ENCODE measurements at places on chromosomes 4 and X.
A peak's percentile ranks its signal among the peaks of the same experiment; 100 is the strongest.

- no peak for DNase-seq
Measured at GRCh38 chr4:116632269-116632668, 453.1 kb downstream of the TRAM1L1 start.

GRCh38 chrX:103157496-103158316 is 57.2 kb upstream of the BEX4 start:
- peak; percentile 0 for DNase-seq

DNA sequence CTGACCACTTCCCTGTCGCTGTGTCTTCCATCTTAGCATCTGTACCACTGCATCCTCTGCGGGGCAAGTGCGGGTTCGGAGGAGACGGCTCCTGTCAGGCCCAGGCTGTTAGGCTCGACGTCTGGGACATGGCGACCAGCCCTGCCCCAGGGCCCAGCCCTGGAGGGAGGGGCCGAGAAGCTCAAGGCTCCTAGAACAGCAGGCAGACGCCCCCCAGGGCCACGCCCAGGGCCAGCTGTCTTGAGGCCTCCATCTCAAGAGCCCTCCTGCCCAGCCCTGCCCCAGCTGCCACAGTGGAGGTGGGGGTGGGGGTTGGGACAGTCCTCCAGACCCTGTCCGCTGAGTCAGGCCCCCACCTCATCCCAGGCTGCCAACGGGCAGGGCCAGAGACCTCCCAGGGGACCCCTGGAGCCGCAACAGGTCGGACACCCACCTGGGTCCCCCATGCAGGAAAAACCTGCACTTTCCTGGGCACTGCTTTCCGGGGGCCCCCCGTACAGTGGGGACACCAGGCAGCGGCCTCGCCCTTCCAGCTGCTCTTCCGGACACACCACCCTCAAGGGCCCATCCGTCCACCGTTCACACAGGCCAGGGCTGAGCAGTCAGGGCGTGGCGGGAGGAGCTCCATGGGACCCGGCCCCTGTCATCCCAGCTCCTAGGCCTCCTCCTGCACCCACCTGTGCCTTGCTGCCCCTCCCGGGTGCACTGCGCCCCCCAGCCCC is 83.1 kb downstream of the FAM53A start:
- DNase-seq: no peak

DNA sequence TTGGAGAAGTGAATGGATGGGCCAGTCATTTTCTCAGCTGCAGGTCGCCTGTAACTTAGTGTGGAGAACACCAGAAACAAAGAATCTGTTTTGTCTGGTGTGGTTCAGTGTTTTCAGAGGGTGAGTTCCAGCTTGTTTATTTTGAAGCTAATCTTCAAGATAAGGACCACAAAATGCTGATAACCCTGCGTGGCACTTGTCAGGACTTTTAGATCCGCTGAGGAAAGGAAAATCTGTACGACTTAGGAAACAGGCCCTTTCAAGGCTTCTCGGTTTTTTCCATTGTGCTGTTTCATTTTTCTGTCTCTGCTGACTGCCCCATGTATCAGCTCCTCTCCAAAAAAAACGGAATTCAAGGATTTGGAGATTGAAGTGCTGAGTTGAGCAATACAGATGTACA is 8.7 kb upstream of the ANAPC4 start:
- no peak for DNase-seq

- DNase-seq: no peak
Measured at GRCh38 chrX:50698944-50699343, 115.0 kb downstream of the SHROOM4 start.

DNA sequence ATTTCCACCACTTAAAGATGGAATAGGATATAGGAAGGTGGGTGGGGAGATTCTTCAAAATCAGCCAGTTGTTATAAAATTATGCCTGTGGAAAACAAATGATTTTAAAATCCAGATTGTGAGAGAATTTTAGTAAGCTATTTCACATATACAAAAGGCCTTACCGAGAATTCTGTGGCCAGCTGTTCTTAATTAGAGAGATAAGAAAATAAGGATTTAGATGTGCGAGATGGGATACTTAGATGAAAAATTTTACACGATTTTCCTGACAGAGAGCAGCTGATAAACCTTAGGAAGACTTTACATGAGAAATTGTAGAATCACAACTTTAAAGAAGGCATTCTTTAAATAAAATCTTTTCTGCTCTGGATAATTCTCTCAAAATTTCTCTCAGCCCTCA is 94.5 kb upstream of the IQCM start:
- DNase-seq: no peak

- peak; percentile 1 for DNase-seq
Measured at GRCh38 chrX:151151665-151152267, 24.6 kb upstream of the GPR50 start.

DNA sequence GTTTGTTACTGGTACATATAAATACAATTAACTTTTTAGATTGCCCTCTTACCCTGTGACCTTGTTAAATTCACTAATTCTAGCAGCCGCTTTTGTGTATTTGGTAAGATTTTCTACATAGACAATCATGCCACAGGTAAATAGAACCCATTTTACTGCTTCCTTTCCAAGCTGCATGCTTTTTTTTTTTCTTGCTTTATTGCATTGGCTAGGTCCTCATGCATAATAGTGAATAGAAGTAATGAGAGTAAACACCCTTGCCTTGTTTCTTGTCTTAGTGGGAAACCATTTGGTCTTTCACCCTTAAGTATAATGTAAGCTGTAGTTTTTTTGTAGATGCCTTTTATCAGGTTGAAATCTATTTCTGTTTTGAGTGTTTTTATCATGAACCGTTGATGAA is 7.7 kb upstream of the TMEM271 start:
- no peak for DNase-seq

DNA sequence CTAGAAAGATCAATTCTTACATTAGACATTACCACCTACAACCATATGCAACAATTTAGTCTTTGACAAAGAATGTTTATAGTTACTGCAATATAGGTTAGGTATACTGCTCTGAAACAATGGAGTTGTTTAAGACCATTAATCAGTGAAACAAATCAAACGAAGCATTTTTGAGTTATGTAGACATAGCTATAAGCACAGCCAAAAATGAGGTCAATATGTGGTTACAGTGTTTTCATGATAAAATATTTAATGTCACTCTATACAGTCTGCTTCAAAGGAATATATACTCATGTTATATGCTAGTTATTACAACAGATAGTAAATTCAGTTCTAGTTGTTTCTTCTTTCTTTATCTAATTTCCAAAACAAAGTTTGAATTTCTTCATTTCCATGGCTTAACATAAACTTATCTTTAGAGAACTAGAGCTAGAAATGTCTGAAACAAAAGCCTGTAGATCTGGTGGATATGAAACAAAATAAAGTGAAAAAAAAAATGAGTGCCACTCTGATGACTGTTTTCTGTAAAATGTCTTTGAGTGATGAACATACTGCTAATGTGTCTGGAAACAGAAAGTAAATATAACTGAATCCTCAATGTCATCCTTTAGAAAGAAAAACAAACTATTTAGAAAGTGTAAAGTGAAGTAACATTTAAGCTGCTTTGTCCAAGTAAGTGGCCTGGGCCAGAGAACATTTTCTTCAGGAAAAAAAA is 809.0 kb downstream of the FAT4 start:
- DNase-seq: no peak

GRCh38 chr4:53130896-53131561 is 234.8 kb downstream of the SCFD2 start:
- no peak for DNase-seq
